Left lung (tissue), 14 donors: ENCODE measurements at places on chromosomes 16 and 17. TPM values are rescaled to one million over a fixed set of nuclear protein-coding genes. Genes with fewer than 3 reads are reported as not detected.

Gene LLGL2
- 173 TPM for total RNA-seq

DNA sequence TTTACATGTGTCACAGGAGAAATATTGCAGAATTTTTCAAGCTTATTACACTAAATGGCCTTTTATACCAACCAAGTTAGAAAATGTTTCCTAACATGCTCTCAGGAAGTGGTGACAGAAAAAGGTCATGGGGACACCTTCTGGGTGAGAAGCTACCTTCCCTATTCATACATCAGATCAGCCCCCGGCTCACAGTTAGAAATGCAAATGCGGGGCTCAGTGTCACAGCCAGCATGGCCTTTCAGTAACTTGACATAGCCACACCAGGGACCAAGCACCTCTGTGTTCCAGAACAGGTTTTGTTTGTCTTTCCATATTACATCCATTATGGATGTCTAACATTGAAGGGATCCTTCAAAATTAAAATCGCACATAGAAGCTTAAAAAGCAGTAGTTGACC, 59.5 kb downstream of the CHD9NB start:
- DNase-seq, result no peak
- H3K4me1 ChIP-seq, result no peaks in the 10 kb centered on the region
- no peaks in the 10 kb centered on the region for H3K36me3 ChIP-seq
- no peaks in the 10 kb centered on the region for H3K27me3 ChIP-seq

GRCh38 chr17:1374431-1375177, 25.4 kb downstream of the YWHAE start:
- DNase-seq, result no peak
- peaks cover 53% of the 10 kb centered on the region for H3K4me1 ChIP-seq
- no peak overlapping the region for H3K4me3 ChIP-seq
- no peak overlapping the region for H3K27ac ChIP-seq

GRCh38 chr16:66851166-66851964, 7.2 kb downstream of the CA7 start:
- no peaks in the 10 kb centered on the region for H3K36me3 ChIP-seq
- H3K27ac ChIP-seq, result no peak overlapping the region
- no peaks in the 10 kb centered on the region for H3K4me1 ChIP-seq
- no peaks in the 10 kb centered on the region for H3K27me3 ChIP-seq
- DNase-seq, result no peak

GRCh38 chr17:15096511-15096910, 168.6 kb downstream of the PMP22 start:
- H3K4me1 ChIP-seq, result no peaks in the 10 kb centered on the region
- DNase-seq, result no peak
- H3K27ac ChIP-seq, result no peak overlapping the region
- H3K4me3 ChIP-seq, result no peak overlapping the region
- H3K36me3 ChIP-seq, result no peaks in the 10 kb centered on the region
